ENCODE measurements at places on chromosomes 6 and 20. TPM values are rescaled to one million over a fixed set of nuclear protein-coding genes. Genes with fewer than 3 reads are reported as not detected.

GRCh38 chr20:13259921-13260320 is 38.8 kb downstream of the ISM1 start:
- H3K36me3 ChIP-seq: no peaks in the 10 kb centered on the region
- H3K27me3 ChIP-seq: no peaks in the 10 kb centered on the region
- no peak overlapping the region for H3K4me3 ChIP-seq
- H3K27ac ChIP-seq: no peak overlapping the region
- DNase-seq: no peak
- H3K4me1 ChIP-seq: no peaks in the 10 kb centered on the region

NR2E1 gene
- not detected for total RNA-seq

EBF4 gene
- 4.1 TPM for total RNA-seq

FRK gene
- 10.6 TPM for total RNA-seq

DNA sequence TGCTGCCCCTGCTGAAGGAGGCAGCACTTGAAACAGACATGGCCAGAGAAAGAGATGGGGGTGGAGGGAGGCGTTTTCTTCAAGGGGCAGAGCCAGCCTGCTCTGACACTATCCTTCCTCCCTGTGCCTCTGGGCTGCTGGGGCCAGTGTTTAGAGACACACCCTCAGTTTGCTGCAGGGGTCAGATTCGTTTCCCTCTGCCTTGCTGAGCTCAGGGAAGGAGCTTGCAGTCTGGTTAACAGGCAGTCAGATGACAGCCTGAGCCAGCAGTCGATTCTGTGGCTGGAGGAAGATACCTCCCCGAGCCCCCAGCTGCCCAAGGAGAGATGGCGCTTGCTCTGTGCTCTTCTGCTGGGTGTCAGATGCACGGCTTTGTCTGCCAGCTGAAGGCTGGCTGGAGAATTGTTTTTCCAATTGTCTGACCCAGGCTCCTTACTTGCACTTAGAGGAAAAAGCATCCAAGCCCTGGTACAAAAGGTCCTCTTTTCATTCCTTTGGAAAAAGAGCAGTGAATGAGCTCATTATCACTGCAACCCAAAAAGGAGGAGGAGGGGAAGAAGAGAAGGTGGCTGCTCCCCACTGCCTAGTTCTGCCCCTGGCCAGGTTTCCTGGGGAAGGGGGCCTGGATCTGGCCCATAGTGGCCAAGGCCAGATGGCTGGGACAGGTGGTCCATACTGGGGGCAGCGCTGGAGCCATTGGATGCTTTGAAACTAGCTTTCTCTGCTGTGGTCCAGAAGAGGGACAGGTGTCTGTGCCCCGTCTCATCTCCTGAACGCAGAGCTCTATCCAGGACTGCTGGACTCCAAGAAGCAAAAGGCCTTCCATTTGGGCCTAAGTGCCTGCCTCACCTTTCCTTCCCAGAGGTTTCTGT is 88.2 kb downstream of the TCP11 start:
- no peaks in the 10 kb centered on the region for H3K27me3 ChIP-seq
- H3K27ac ChIP-seq: peak overlapping the region; percentile 39
- peaks cover 65% of the 10 kb centered on the region for H3K4me1 ChIP-seq
- H3K4me3 ChIP-seq: no peak overlapping the region

DNA sequence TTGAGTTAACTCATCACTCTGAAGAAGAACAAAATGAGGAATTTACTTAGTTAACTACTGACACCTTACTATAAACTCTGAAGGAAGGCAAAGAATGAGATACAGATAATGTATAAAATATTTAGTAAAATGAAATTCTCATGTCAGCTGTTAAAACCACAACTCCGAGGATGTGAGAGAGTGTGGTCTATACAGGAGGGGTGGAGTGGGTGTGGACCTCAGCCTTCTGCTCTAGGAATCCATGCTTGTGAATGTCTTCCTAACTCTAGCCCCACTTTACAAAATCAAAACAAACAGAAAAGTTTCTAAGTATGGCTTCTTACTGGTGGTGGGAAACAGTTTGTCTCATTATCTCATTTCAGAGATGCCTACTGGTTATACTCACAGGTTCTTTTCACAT is 14.2 kb downstream of the PPP1R14C start:
- no peak overlapping the region for H3K4me3 ChIP-seq
- H3K27ac ChIP-seq: no peak overlapping the region
- H3K4me1 ChIP-seq: peaks cover 14% of the 10 kb centered on the region
- peaks cover 8% of the 10 kb centered on the region for H3K27me3 ChIP-seq

BPIFB2 gene
- total RNA-seq: not detected

ENPP5 gene
- 5.3 TPM for total RNA-seq

CRIP3 gene
- 56.8 TPM for total RNA-seq

COL21A1 gene
- total RNA-seq: 103 TPM

PI3 gene
- total RNA-seq: 0.57 TPM

GRCh38 chr6:18023891-18024290 is 36.5 kb upstream of the KIF13A start:
- no peak overlapping the region for H3K4me3 ChIP-seq
- no peak overlapping the region for H3K27ac ChIP-seq
- no peaks in the 10 kb centered on the region for H3K4me1 ChIP-seq
- H3K27me3 ChIP-seq: no peaks in the 10 kb centered on the region
- no peak for DNase-seq

- H3K4me1 ChIP-seq: no peaks in the 10 kb centered on the region
- H3K36me3 ChIP-seq: no peaks in the 10 kb centered on the region
- no peak overlapping the region for H3K27ac ChIP-seq
- H3K4me3 ChIP-seq: no peak overlapping the region
- H3K27me3 ChIP-seq: no peaks in the 10 kb centered on the region
Measured at GRCh38 chr6:145309842-145310535, 425.3 kb downstream of the EPM2A start.

DNA sequence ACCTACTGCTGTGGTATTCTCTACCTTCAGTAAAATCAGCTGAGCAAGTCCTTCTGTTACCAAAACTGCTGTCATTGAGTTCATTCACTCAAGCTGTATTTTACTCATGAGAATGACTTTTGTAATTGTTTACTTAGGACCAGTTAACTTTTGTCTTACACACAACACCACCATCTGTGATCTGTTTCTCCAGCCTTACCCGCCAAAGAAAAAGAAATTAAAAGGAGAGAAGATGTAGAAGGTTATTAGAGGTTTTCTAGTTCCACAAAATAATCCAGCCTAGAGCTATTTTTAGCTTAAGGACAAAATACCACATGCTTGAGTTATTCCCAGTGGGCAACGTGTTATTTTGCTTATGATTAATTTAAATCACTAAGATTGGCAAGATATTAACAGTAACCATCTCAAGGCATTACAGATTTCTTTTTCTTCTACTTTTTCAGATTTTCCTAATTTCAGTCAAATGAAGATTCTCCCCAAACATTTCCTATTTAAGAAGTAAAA is 38.2 kb downstream of the FAM8A1 start:
- no peak overlapping the region for H3K27ac ChIP-seq
- no peak for DNase-seq
- H3K4me1 ChIP-seq: peaks cover 24% of the 10 kb centered on the region
- peaks cover 65% of the 10 kb centered on the region for H3K36me3 ChIP-seq

DNA sequence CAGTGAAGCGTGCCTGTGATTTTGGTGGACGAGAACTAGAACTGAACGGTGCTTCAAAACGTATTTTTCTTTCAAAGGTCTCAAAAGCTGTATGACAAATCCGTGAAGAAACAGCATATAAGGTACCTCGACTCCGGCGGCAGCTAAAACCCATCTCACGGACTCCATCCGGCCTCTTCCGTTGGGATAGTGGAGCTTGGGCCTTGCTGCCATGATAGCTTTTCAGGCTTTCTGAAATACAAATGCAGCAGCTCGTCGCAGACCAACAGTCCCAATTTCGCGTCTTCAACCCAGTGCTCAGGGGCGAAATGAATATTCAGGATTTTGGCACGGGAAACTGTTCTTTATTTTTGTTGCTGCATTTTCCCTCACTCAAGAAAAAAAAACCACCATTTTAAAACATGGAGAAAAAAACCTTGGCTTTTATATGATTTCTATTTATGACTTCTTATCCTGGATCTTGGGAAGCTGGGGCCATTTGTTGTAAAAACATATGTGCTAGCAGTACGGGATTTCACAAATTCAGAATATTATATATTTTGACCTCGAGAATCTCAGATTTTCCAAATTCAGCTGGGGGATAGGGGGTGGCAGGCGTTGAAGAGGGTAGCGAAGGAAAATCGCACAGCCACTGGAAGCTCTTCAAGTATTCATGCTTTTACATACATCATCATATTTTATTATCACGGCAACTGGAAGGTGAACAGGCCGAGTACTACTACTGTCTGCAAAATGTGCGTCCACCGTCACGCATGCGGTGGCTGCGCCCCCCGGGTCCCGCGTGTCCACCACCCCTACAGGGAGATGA is 849 bp downstream of the GSTA4 start:
- no peaks in the 10 kb centered on the region for H3K27me3 ChIP-seq
- H3K36me3 ChIP-seq: no peaks in the 10 kb centered on the region
- H3K4me3 ChIP-seq: peak overlapping the region; percentile 72
- peak; percentile 22 for DNase-seq

DNA sequence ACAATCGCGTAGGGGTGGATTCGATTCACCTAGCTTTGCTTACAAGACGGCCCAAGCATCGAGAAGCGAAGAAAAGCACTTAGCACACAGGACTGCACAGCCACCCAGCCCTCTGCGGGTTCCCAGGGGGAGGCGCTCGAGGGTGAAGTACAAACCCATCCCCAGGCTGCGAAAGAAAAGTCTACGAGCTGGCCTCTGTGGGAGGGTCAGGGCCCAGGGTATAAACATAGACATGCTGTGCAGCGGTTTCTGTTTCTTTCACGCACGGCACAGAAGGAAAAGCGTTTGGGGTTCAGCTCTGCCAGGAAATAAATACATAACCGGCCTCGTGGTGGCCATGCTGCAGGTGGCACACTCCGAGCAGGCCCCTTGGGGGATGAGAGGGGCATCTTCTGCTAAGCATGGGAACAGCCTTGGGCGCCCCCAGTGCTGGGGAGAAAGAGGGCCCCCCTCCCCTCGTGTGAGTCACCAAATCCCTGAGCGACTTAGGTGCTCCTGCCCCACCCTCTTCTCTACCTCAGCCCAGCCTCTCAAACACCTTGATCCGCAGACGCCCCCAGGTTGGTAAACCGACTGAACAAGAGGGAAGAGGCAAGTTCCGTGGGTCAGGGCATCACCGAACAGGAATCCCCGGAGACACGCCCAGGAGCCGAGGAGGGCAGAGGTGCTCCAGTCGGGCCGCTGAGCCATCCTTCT is 91.6 kb upstream of the RIPOR2 start:
- no peaks in the 10 kb centered on the region for H3K4me1 ChIP-seq
- H3K4me3 ChIP-seq: no peak overlapping the region
- no peak for DNase-seq
- H3K27me3 ChIP-seq: no peaks in the 10 kb centered on the region
- no peak overlapping the region for H3K27ac ChIP-seq

TINAG gene
- total RNA-seq: 0.38 TPM

DNA sequence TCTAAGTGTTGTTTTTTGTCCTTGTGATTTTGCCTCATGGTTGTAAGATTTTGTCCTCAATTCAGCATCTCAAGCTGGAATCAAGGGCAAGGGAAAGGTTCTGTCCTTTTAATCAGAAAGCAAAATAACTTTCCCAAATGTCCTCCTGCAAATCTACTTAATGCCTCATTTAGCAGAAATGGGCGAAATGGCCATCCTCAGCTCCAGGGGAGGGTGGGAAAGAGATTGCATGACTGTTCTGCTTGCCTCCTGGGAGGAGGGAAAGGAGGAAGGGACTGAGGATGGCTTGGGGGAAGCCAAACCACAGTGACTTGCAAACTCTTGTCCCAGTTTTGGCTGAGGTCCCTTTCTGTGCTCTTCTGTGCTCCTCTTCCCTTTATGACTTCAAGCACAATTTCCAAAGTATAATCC is 43.4 kb downstream of the TNFAIP3 start:
- no peaks in the 10 kb centered on the region for H3K36me3 ChIP-seq
- H3K4me1 ChIP-seq: no peaks in the 10 kb centered on the region
- H3K27me3 ChIP-seq: no peaks in the 10 kb centered on the region
- no peak overlapping the region for H3K27ac ChIP-seq

GRCh38 chr6:18720075-18720474 is 332.9 kb downstream of the RNF144B start:
- no peaks in the 10 kb centered on the region for H3K36me3 ChIP-seq
- H3K27ac ChIP-seq: no peak overlapping the region
- no peak overlapping the region for H3K4me3 ChIP-seq
- no peaks in the 10 kb centered on the region for H3K4me1 ChIP-seq
- no peaks in the 10 kb centered on the region for H3K27me3 ChIP-seq

PLCB4 gene
- 25.0 TPM for total RNA-seq

DNA sequence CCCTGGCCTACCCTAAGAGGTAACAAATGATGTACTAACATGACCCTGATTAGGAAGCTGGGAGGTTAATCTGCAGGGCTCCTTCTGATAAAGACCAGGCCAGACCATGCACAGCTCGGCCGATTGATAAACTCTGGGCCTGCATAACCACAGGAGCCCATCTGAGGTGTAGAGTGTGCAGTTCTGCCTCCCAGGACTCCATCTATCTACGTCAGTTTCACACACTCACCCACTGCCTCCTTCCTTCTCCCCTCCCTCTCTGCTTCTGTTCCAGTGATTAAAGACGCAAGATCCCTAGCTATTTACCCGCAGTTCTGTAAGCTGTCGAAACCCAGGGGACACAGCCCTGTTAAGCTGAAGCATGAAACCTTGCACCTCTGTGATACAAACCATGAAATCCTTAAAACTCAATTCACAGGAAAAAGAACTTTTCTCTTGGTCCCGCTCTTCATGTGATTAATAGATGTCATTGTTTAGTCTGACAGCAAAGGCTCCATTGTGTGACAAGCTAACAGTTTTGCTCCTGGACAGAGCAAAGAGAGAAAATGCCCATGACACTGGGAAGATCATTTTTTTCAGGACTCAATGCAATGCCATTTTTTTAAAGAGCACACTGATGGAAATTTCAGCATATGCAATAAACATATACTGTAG is 470.6 kb downstream of the MAFB start:
- no peak overlapping the region for H3K4me3 ChIP-seq
- no peaks in the 10 kb centered on the region for H3K36me3 ChIP-seq
- no peaks in the 10 kb centered on the region for H3K4me1 ChIP-seq

HMGA1 gene
- total RNA-seq: 41.9 TPM

NRSN1 gene
- total RNA-seq: not detected

DNA sequence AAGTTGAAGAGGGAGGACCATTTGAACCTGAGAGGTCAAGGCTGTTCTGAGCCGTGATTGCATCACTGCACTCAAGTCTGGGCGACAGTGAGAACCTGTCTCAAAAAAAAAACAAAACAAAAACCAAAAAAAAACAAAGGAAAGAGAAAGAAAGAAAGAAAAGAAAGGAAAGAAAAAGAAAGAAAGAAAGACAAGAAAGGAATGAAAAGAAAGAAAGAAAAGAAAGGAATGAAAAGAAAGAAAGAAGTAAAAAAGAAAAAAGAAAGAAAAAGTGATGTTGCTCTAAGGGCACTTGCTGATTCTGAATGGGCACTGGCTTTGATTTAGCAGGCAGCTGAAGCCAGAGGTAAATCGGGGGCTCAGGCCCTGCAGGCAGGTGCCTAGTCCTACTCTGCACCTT is 161.0 kb downstream of the MCHR2 start:
- H3K27ac ChIP-seq: no peak overlapping the region
- DNase-seq: no peak
- no peaks in the 10 kb centered on the region for H3K36me3 ChIP-seq
- no peaks in the 10 kb centered on the region for H3K4me1 ChIP-seq
- no peaks in the 10 kb centered on the region for H3K27me3 ChIP-seq

All from heart right ventricle (tissue), 16 donors.